Naive thymus-derived CD4-positive, alpha-beta T cell (primary cell): ENCODE measurements at places on chromosomes 12 and 14. TPM values are rescaled to one million over a fixed set of nuclear protein-coding genes. Genes with fewer than 3 reads are reported as not detected.

Gene RHOJ
- not detected for total RNA-seq

Gene NTN4
- 0.08 TPM for total RNA-seq

Gene OAS1
- total RNA-seq = 6.1 TPM

Gene RTN1
- 1.3 TPM for total RNA-seq

- H3K27me3 ChIP-seq = no peaks in the 10 kb centered on the region
- H3K27ac ChIP-seq = no peak overlapping the region
- no peak for DNase-seq
- H3K36me3 ChIP-seq = no peaks in the 10 kb centered on the region
Observed at GRCh38 chr14:23869078-23869719, 84.4 kb upstream of the DHRS4 start.

DNA sequence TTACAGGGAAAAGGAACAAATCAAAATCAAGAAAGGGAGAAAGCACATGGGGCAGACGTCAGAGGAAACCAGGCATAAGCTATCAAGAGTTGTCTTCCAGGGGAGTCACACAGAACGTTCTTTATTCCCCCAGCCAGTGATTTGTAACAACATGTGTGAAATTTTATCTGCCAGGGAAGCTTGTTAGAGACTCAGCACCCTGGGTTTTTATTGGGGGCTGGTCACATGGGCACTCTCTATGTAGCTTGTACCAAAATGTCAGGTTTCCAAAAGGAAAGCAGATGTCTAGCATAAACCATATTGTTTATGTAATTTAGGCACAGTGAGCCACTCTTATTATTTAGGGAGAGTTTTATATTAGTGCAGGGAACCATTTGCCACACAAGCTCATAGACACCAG lies 440.4 kb upstream of the DCN start:
- no peak overlapping the region for H3K27ac ChIP-seq
- no peak for DNase-seq
- no peaks in the 10 kb centered on the region for H3K36me3 ChIP-seq
- H3K4me1 ChIP-seq = no peaks in the 10 kb centered on the region

GRCh38 chr12:45669093-45669492 lies 60.4 kb upstream of the ARID2 start:
- DNase-seq = no peak
- no peaks in the 10 kb centered on the region for H3K36me3 ChIP-seq
- no peaks in the 10 kb centered on the region for H3K27me3 ChIP-seq
- H3K27ac ChIP-seq = peak overlapping the region; percentile 61

DNA sequence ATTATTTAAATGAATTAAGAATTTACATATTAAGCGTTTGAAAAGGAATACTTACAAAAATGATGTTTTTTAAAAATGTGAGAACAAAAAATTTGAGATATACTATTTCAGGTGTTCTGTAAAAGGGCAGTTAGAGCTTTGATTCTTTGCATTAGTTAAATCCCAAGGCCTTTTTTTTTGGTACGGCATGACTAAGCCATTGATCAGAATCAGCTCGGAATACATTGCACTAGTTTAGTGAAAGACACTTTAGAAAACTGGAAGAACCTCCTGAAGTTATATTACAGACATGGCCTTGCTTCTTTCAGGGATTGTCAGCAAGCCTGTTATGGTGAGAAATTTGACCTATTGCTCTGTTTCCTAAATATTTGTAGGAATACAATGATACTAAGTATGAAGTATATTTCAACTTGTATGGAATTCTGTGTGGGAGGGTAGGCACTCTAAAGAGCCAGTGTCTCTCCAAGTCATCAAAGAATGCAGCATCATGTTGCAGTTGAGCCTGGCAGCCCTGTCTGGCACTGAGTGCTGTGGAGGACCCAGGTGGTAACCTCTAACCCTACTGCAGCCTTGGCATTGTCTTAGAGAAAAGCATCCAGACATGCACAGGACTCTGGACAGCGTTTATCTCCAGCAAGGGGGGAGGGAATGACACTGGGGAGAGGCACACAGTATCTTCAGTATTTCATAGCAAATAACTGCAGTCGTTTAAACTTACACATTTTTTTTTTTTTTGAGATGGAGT lies 1.5 kb downstream of the KLC1 start:
- H3K27me3 ChIP-seq = no peaks in the 10 kb centered on the region
- DNase-seq = no peak
- no peaks in the 10 kb centered on the region for H3K36me3 ChIP-seq
